ENCODE measurements at places on chromosomes 16 and 17. TPM values are rescaled to one million over a fixed set of nuclear protein-coding genes. Genes with fewer than 3 reads are reported as not detected.

GRCh38 chr17:81416612-81417011 is 21.4 kb downstream of the BAHCC1 start:
- no peak for ATAC-seq

DNA sequence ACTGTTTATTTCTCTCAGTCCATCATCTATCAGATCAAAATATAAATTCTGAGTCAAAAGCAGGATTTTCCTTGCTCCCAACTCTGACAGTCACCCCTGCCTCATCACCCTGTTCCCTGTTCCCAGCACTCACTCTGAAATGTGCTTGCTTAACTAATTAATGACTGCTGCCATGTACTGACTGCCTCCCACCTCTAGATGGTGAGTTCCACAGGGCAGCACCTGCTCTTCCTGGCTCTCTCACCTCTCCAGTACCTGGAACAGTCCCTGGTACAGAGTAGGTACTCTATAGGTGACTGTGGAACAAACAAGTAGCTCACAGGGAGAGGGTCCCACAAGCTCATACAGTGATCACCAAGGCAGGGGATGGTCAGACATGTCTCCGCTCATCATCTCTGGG is 114.3 kb upstream of the C16orf82 start:
- ATAC-seq, result no peak

GRCh38 chr17:17888821-17889220 is 52.0 kb upstream of the SREBF1 start:
- no peak for ATAC-seq

- ATAC-seq, result no peak
Observed at GRCh38 chr16:81179219-81179618, 59.3 kb upstream of the BCO1 start.

GRCh38 chr17:1742371-1743087 is at the start of gene SERPINF2:
Gene SERPINF2 (plus strand): TSS chr17:1742871. CDS start chr17:1744996, 2,125 bp downstream.
- ATAC-seq, result no peak

GRCh38 chr16:58654560-58655214 is 25.1 kb upstream of the CNOT1 start:
- no peak for ATAC-seq

- no peak for ATAC-seq
Observed at GRCh38 chr17:79202480-79202879, 127.9 kb downstream of the ENGASE start.

DNA sequence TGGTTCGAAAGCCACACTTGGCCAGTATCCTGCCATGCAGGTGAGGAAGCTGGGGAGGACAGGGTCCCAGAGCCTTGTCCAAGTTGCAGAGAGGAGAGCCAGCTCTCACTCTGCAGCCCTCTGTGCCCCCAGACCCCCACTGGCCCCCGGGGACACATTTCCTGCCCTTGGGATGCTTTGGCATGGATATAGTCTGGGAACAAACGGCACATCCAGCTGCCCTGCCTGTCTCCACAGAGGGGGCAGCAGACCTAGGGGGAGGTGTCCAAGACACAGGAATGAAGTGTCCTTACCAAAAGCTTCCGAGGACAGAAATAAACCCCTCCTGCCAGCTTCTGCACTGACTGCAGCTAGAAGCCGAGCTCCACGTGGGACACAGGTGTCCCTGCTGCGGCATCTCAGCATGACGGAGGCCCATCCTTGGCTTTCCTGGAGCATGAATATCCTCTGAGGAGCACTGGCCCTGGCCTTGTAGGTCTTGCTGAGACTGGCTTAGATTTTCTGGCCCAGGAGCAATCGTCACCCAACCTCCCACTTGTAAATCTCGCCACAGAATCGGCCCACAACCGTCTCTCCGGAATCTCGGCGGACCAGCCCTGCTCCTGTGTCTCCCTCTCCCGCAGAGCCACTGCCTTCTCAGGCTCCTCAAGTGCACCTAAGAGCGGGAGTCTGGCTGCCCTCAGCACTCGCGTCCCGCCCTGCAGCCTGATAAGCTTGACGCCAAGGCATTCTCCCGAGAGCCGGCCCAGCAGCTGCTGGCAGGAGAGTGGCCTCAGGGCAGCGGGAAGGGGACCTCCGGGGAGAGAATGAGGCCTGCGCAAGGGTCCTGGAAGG is 1.1 kb upstream of the CAPN15 start:
- ATAC-seq, result no peak

GRCh38 chr17:37438141-37438540 is 31.5 kb downstream of the TADA2A start:
- ATAC-seq, result no peak

DNA sequence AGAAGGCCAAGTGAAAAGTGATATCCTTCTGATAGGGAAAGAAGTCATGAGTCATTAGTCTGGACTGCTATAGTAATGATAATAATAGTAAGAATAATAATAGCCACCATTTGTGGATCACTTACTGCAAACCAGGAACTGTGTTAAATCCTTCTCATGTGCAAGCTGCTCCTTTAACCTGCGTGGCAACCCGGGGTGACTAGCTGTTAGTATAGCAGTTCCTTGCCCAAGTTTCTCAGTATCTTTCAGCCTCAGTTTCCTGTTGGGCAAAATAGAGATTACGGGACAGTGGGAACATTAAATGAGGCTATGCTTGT is 129.5 kb downstream of the CDH13 start:
- ATAC-seq, result no peak

DNA sequence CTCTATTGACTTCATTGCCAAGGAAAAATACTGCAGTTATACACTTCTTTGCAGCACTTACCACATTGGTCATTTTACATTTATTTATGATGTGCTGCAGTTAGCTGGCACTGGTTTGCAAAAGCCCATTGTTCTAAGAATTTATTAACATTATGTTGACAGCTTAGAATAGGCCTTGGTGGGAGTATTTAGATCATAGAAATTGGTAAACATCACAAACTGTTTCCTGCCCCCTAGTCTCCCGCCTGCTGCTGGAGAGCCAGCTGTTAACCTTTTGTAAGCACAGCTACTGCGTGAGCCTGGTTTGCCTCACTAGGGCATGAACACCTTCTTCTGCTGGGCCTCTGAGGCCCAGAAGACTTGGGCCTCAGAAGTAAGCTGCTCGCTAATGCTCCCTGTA is 651.4 kb upstream of the GOT2 start:
- no peak for ATAC-seq

DNA sequence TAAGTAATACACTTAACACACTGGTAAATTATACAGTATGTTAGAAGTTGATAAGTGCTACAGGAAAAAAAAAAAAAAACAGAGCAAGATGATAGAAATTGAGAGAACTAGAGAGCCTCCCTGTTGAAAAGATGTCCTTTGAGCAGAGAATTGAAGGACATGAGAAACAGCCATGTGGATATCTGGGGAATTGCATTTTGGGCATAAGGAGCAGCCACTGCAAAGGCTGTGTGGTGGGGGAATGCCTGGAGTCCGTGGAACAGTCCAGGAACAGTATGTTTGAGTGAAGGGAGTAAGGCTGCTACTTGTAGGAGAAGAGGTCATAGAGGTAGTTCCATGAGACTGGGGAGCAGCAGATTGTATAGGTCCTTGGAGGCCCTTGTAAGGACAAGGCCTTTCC is 178.4 kb downstream of the FTO start:
- no peak for ATAC-seq

GRCh38 chr16:69565671-69566239 is at the start of gene NFAT5:
Gene NFAT5 (plus strand): TSS chr16:69565966. CDS start chr16:69566302, 336 bp downstream.
- peak; percentile 49 for ATAC-seq

- ATAC-seq, result no peak
Observed at GRCh38 chr16:27539636-27540035, 10.1 kb downstream of the GTF3C1 start.

DNA sequence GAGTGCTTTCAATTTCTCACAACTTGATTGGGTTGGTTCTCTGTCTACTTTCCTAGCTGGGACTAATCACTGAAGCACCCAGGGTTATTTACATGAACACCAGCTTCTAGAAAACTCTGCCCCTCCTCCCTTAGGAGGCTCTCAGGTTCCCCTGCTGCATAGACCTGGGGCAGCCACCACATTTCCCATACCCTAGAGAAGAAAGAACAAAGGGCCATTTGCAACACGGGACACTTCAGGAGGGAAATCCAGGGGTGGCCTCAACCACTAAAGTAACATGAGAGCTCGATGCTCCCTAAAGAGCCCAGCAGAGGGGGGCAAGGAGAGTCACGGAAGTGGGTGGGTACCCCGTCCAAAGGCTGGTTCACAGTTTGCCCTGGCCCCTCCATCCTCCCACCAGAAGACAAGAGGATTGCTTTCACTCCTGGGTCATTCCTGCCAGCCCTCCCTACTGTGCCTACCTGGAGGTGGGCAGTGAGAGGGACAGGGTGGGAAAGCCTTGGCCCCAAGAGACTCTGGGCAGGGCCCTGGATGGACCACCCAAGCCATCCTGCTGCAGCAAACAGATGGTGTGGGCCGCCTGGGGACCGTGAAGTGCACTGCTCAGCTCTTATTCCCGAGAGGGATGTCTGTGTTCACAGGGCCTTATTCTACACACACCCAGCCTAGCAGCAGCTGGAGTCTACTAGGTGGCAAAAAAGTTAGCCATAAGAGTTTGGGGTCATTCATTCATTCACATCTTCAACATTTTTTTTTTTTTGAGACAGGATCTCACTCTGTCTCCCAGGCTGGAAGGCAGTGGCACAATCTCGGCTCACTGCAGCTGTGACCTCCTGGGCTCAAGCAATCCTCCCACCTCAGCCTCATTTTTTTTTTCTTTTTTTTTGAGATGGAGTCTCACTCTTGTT is 392.1 kb downstream of the SOX9 start:
- ATAC-seq, result no peak

- ATAC-seq, result no peak
Observed at GRCh38 chr17:67818110-67819002, 6.9 kb upstream of the BPTF start.

- no peak for ATAC-seq
Observed at GRCh38 chr17:59067756-59068155, 38.9 kb downstream of the TRIM37 start.

DNA sequence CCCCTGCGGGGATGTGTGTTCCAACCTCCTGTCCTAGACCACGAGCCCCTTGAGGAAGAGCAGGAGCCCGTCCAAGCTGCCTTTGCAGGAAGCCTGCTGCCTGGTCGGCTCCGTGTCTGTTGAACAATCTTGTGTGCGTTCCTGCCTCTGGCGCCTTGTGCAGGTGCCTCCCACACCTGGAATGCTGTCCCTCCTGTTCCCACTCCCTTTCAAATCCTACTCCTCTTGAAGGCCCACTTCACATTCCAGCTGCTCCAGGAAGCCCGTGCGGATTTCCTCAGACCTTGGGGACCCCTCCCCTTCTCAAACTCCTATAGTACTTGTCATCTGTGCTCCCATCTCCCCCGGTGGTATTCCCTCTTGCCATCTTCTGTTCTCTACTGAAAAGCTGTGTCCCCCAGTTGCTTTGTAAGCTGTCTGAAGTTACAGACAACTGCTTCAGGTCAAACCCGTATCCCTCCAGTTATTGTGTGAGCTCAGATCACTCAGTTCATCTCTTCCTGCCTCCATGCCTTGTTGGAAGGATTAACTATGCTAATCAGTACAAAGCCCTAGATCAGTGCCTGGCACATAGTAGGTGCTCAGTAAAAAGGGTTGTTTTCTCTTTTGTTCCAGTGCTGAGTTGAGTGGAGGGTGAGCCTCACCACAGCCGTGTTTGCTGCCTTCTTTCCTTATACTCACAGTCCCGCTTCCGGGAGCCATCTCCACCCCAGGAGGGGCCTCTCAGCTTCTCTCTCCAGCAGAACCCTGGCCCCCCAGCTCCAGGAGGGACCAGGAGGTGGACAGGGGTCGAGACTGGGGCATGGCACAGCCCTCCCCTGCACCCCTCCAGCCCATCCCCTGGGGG is 241.8 kb upstream of the CIBAR2 start:
- ATAC-seq, result no peak

GRCh38 chr16:11252482-11252931 is 3.5 kb downstream of the SOCS1 start:
- no peak for ATAC-seq

GRCh38 chr17:39820541-39820940 is 43.6 kb downstream of the IKZF3 start:
- ATAC-seq, result peak; percentile 18

GRCh38 chr17:8273884-8274444 is 14.5 kb upstream of the RANGRF start:
- no peak for ATAC-seq

DNA sequence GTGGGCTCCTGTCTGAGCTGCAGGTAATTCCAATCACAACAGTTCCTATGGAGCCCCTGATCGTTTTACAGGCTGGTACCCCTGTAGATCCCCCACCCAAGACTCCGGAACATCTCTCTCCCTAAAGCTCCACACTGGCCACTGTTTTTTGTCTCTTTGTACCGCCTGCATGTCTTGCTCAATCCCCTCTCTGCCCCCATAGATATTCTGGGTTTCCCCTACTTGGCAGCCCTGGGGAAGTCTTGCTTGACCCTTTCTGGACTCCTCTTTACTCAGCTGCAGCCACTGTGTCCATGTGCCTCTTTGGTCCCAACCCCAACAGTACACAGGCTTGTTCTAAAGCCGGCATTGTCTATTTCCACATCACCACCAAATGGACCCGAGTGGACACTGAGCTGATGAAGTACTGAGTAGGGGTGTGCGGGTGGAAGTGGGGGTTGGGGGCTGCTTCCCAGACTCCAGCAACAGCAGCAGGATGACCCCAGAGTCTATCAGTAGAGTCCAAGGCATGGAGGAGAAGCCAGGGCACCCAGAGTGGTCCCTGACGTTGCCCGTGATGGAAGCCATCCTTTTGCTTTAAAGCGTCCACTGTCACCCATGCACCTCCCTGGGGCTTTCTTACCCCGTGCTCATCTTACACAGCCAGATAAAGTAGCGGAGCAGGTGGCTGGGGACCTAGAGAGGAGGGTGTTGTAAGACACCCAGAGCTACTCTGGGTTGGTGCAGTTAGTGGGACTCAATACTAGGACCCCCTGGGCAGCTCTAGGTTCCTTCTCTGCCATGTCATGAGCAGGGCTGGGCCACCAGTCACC is 6.4 kb downstream of the CD300LB start:
- no peak for ATAC-seq

DNA sequence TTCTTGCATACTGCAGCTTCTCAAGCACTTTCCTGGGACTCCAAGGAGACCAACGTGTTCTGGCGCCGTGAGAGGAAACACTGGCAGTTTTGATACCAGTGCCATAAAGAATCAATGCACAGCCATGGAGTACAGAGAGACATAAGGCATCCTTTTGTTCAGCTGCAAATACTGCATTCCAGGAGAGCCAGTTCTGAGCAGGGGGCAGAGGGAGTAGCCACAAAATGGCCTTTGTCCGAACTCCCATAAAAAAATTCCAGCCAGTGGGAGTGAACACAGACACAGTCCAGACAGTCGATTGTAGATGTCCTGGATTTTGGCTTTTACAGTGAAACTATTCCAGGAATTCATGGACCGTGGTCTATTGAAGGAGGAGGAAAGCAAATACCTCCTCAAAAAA is 36.2 kb upstream of the TEKT3 start:
- ATAC-seq, result no peak

SLC13A5 gene
- not detected for total RNA-seq

HOXB4 gene
- total RNA-seq, result 2.6 TPM

SLC2A4 gene
- total RNA-seq, result not detected

ITGA2B gene
- 3.7 TPM for total RNA-seq

B4GALNT2 gene
- 0.02 TPM for total RNA-seq

ZNF469 gene
- total RNA-seq, result 0.30 TPM

KPNA2 gene
- 227 TPM for total RNA-seq

MMP28 gene
- not detected for total RNA-seq

TEFM gene
- total RNA-seq, result 12.0 TPM

TP53TG3B gene
- total RNA-seq, result not detected

Data from activated T-helper 17 cell treated with anti-CD3 and anti-CD28 coated beads, Interleukin-2, amount 50 U/mL, for 72 hours (primary cell).